ENCODE measurements at places on chromosomes 16 and 17. TPM values are rescaled to one million over a fixed set of nuclear protein-coding genes. Genes with fewer than 3 reads are reported as not detected.

Gene TBC1D3G
- total RNA-seq, result not detected

Gene XYLT2
- total RNA-seq, result 22.6 TPM

Gene ZNF768
- total RNA-seq, result 37.2 TPM

Gene CHP2
- not detected for total RNA-seq

Gene AIPL1
- not detected for total RNA-seq

Gene RTN4RL1
- total RNA-seq, result 11.2 TPM

Gene HOXB2
- total RNA-seq, result 1.0 TPM

Gene SMYD4
- total RNA-seq, result 8.9 TPM

Gene IL34
- 0.77 TPM for total RNA-seq

Gene TBC1D3B
- total RNA-seq, result 3.0 TPM

Gene KRT33B
- total RNA-seq, result not detected

Gene DNAH17
- total RNA-seq, result 1.1 TPM

Gene TAC4
- not detected for total RNA-seq

Gene CD300E
- total RNA-seq, result not detected

Gene COX6A2
- total RNA-seq, result not detected

Gene KIF1C
- 96.7 TPM for total RNA-seq

Gene GRIN2A
- total RNA-seq, result 0.02 TPM

Gene TSPAN10
- 4.7 TPM for total RNA-seq

Gene ARSG
- 2.1 TPM for total RNA-seq

Gene ALOXE3
- total RNA-seq, result 8.5 TPM

Gene NPIPA5
- total RNA-seq, result not detected

Gene BCL6B
- total RNA-seq, result not detected

Gene SLC2A4
- 0.40 TPM for total RNA-seq

Gene TMEM88
- 0.23 TPM for total RNA-seq

All from A549 treated with GW870086 at 1 μM for 4 hours (cell line).